ENCODE measurements at places on chromosomes 3 and 15.

DNA sequence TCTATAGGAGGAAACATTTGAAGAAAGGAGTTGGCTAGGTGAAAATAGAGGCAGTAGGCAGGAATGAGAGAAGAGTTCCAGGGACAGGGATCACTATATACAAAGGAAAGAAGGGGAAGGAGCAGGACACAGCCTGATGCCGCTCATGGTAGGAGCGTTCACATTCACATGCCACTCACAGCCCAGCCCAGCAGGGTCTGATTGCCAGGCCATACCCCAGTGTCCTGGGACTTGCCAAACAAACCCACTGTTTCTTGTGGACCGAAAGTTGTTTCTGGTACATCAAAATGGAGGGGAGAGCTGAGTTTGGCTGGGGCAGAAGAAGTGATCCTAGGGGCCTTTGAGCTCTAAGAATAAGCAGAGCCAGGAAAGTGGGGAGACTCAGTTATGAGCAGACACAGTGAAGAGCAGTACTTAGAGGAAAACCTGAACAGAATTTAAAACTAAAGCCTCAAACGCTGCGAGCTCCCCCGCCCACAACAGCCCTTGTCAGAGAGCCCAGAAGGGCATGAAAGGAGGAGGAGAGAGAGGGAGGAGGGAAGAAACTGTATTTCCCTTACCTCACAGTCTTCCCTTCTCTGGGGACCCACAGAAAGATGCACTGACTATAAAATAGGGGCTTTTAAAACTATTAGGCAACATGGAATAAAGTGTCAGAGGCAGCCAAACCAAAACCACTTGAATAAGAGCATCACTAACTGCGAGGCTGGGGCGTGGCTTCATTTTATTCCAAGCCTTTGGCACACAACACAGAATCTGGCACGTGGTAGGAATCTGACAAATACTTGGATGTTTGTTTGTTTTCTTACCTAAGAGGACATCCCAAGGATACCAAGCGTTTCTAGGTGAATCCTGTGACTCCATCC is 129.0 kb downstream of the RPL22L1 start:
- DNase-seq: no peak

DNA sequence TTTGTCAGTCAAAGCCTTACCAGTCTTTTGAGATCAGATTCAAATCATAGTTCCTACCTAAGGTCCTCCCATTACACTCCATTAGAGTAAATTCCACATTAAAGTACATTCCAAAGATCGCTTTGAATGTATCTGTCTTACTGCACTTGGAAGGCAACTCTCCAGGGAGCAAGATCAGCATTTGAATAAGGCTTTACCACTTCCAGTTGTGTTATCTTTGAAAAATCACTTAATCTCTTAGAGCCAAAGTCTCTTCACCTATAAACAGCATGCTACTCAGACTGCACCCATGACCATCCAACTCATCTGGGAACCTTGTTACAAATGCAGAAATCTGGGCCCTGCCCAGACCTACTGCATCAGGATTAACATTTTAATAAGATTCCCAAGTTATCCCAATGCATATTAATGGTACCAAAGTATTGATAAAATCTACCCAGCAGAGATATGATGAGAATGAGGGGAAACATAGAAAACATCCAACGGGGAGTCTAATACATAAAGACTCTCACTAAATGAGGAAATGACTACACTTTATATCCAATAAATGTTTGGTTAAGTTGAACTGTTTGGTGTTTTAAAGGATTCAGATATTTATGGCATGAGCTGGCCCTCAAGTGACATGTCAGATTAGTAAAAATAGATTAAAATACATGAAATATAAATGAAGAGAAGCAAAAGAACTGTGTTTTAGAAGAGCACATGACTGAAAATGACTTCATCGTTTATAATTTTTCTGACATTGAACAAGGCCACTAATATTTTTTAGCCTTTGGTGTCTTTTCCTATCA is 75.9 kb downstream of the TNIK start:
- no peak for DNase-seq

DNA sequence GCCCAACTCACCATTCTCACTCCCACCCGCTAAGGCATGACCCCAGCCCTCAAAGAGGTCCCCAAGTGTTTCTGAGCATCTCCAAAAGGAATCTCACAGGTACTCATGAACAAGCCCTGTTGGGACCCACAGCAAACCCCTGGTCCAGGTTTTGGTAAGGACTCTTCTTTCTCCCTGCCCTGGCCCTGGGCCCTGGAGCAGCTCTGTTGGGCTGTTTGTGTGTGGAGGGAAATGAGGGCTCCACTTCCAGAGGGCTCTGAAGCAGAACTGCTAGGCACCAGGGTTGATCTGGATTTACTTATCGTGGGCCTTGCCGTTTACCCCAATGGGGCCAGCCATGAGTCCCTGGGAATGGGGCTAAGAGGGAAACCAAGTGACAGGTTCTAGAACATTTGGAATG is 92.9 kb downstream of the TLE3 start:
- no peak for DNase-seq

DNA sequence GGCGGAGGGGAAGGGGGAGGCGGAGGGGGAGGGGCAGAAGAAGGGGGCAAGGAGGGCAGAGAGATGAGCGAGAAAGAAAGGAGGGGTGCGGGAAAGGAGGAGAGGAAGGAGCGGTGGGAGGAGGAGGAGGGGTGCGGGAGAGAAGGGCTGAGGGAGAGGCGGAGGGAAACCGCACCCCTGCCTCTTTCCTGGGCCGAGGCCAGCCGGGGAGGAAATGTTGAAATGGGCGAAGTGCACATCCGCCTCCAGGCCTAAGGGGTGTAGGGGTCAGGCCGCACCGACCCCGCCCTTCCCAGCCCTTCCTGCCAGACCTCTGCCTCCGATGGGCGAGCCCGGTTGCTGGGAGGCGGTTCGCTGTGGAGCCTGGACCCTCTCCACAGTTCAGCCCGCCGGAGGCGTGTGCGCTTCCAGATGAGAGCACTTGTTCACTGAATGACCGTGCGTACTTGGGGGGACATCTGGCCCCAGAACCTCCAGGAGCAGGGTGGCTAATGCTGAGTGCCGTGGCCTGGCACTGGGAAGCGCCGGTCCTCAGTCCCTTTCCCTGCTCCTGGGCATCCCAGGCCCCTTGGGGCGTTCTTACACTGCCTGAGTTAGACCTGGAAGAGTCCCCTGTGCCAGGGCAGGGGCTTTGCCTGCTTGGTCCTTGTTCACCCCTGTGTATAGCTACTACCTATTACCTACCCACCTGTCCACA is 110.3 kb upstream of the KLF13 start:
- no peak for DNase-seq

- no peak for DNase-seq
These were observed 33.0 kb downstream of the IL20RB start for GRCh38 chr3:136990826-136991225.

DNA sequence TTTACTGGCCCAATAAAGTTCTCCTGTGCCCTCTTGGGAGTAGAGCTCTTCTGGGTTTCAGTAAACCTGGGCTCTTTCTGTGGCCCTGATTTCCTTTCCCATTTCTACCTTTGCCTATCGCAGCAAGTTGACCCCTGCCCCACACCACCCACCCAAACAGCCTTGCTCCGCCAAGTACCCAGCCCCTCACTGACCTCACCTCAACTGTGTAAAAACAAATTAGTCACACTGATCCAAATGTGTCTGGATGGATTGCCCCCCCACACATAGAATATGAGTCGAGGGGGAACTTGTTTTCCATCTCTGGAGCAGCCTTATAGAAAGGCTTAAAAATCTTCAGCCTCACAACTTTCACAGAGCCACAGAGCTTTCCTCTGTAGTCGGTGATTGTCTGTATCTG is 28.6 kb upstream of the VEPH1 start:
- DNase-seq: no peak

GRCh38 chr3:176872771-176873209 is 324.5 kb downstream of the TBL1XR1 start:
- DNase-seq: peak; percentile 39

- DNase-seq: no peak
These were observed 8.6 kb downstream of the AQP9 start for GRCh38 chr15:58146749-58147148.

- no peak for DNase-seq
These were observed 25.6 kb upstream of the NLGN1 start for GRCh38 chr3:173371848-173372487.

- no peak for DNase-seq
These were observed 14.2 kb upstream of the CAND2 start for GRCh38 chr3:12782172-12782815.

DNA sequence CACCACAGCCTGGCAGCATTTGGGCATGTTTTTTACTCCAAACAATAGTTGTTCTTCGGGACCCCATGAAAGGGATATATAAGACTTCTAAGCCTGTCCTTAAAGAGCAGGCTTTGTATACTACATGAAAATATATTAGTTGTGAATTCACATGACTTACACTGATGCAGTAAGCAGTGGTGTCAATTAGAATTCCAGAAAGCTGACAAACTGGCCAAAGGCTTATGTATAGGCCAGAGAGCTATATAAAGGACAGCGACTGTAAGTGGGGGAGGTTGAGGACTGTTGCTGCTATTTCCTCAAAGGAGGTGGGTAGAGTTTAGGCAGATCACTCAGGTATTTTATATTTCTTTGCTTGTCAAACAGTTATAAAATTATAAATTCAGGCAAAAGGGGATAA is 24.8 kb downstream of the KPNA4 start:
- no peak for DNase-seq

GRCh38 chr3:16203031-16203430 is 28.6 kb downstream of the GALNT15 start:
- DNase-seq: no peak

- DNase-seq: no peak
These were observed 5.1 kb downstream of the PPP2R3A start for GRCh38 chr3:135970506-135971116.

- DNase-seq: no peak
These were observed 730.2 kb downstream of the TUSC7 start for GRCh38 chr3:117439812-117440211.

- DNase-seq: peak; percentile 73
These were observed 40.9 kb upstream of the IDH2 start for GRCh38 chr15:90143166-90143655.

DNA sequence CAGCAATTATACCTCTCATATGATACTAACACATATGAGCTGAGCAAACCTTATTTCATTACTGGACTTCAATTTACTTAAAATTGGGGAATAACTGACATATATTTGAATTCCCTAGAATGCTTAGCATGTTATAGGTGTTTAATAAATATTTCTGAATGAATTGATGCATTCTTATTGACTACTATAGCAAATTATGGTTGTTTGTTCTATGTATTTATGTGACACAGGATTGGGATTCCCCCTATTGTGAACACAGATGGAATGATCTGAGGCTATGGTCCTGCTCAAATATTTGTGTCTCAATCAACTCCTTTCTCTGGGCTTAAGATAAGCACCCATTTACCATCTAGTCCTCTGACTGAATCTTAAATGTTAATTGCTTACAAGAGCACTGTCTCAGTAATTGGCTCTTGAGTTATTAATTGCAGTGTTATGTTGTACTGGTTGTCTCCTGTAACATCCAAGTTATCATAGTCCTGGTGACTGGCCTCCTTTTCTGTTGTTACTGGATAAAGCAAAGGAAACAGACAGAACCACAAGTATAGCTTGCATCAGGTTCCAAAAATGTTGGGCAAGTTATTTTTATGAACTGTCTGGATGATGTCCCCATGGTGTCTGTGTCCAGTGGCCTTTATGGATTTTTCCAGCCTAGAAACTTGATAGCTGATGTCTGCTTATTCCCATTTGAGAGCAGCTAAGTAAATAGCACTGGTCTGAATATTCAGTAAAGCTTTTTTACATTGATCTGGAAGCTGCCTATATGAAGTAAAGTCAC is 2.3 kb upstream of the UACA start:
- no peak for DNase-seq

- DNase-seq: no peak
These were observed 38.9 kb upstream of the KIF23 start for GRCh38 chr15:69375151-69375790.

DNA sequence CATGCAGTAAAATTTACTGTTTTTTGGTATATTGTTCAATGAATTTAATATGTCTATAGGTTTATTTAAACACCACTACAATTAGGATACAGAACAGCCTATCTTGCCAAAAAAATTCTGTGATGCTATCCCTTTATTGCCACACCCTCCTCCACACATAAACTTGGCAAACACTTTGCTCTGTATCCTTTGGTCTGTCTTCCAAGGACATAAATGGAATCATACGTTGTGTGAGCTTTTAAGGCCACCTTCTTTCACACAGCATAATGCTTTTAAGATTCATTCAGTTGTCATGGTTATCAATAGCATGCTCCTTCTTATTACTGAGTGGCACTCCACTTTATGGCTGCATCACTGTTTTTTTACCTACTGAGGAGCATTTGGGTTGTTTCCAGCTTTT is 71.5 kb downstream of the CERS3 start:
- no peak for DNase-seq

- no peak for DNase-seq
These were observed 37.5 kb downstream of the ZXDC start for GRCh38 chr3:126438186-126438585.

- no peak for DNase-seq
These were observed 425.2 kb downstream of the OCA2 start for GRCh38 chr15:27673766-27674445.

- no peak for DNase-seq
These were observed 14.5 kb downstream of the TRIM59 start for GRCh38 chr3:160435095-160435494.

GRCh38 chr15:71683411-71684274 is 126.7 kb upstream of the NR2E3 start:
- no peak for DNase-seq
